Osteoblast (primary cell): ENCODE measurements at places on chromosomes 4 and X.

GRCh38 chr4:70925899-70926635, 23.9 kb downstream of the MOB1B start:
- no peak for DNase-seq

DNA sequence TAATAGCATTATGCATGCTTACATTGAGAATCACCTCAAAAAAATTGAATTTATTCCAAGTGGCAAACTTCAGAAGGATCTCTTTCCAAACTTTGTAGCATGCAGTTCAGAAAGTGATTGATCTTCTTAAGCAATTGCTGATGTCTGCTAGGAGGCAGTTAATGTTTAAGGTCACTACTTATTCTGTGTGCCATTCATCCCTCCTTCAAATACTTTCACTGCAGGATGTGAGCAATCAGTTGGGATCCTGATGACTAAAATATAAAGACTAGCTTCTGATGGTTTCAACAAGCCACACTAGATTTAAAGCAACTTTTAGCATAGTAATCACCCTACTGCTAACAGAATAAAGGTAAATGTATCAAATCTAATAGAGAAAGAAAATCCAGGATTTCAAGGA, 414.1 kb downstream of the ADGRL3 start:
- DNase-seq: no peak

GRCh38 chrX:65203545-65203944, 227.3 kb upstream of the ZC4H2 start:
- no peak for DNase-seq

- DNase-seq: no peak
These were observed 772.0 kb downstream of the TRIML1 start for GRCh38 chr4:188911199-188911598.

DNA sequence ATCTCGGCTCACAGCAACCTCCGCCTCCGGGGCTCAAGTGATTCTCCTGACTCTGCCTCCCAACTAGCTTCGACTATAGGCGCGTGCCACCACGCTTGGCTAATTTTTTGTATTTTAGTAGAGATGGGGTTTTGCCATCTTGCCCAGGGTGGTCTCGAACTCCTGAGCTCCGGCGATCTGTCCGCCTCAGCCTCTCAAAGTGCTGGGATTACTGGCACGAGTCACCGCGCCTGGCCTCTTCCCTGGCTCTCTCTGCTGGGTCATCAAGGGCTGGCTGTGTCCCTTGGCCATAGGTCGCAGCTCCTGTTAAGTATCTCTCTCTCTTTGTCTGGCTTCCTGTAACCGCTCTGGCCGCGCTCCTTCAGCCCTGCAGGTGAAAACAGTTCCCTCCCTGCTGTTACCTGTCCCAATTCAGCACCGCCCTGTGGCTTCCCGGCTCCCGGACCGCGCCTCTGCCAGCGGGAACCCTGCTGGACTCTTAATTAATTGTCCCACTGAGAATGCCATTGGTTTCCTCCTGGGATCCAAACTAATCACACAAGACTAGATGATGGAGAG, 1.3 kb upstream of the RGS12 start:
- DNase-seq: no peak

GRCh38 chr4:53730031-53730805, 138.9 kb upstream of the LNX1 start:
- no peak for DNase-seq

GRCh38 chrX:133590703-133591505, 175.6 kb upstream of the GPC4 start:
- DNase-seq: no peak

- DNase-seq: peak; percentile 34
These were observed 486.7 kb upstream of the MAGEB2 start for GRCh38 chrX:29728639-29729038.

- DNase-seq: no peak
These were observed 8.3 kb upstream of the PF4V1 start for GRCh38 chr4:73844806-73845205.

DNA sequence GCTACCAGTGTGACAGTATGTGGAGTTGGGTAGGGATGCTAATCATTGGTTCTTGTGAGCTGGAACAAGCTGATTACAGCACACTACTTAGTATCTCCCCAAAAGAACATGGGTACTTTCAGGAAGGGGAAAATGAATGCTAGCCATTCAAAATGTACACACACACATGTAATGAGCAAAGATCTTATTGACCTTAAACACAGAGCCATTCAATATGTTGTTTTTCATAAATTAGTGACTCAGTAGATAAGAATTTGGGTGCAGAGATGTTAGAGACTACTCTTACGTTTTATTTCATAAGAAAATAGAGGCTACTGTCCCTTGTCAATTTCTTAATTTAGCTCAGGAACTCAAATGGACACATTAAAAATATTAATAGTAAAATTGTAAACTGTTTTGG, 509.5 kb upstream of the ATOH1 start:
- DNase-seq: no peak

- no peak for DNase-seq
These were observed 175.2 kb downstream of the GC start for GRCh38 chr4:71608678-71609071.

DNA sequence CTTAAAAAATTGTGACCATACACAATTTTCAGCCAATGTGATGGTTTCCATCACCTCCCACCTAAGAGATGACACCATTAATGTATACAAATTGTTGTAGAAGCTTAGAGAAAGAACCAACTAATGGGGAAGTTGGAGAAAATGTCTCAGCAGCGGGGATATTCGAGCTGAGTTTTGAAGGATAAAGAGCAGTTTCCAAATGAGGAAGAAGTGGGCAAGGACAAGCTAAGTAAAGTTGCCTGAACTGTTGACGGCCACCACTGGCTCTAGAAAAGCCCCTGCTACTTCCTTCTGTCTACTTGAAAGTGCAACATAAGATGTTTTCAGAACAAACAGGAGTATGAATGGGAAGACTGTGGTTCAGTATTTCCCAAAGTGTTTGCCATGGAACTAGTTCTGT, 92.0 kb downstream of the CHRNA9 start:
- no peak for DNase-seq

DNA sequence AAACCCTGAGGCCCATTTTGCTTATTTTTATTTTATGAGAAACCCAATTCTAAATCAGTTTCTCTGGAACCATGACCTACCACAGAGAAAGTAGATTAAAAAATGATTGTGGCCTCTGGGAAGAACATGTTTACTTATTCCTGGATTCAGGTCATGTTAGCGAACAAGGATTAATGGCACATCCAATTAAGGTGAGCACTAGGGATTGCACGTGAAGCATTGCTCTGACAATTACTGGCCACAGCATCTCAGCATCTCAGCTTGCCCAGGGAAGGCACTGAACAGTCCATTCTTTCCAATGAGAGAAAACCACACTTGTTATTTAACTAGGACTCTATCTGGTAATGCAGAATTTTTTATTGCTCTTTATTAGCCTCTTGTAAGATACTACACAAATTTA, 119.8 kb downstream of the ZNF330 start:
- no peak for DNase-seq

DNA sequence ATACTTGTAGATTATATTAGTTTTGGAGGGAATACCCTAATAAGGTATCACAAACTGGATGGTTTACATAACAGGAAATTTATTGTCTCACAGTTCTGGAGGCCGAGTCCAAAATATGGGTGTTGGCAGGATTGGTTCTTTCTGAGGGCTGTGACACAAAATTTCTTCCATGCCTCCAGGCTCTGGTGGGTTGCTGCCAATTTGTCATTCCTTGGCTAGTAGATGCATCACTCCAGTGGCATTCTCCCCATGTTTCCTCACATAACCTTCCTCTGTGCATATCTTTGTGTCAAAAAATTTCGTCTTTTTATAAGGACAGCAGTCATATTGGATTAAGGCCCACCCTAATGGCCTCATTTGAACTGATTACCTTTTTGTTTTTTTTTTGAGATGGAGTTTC, 49.3 kb downstream of the APELA start:
- no peak for DNase-seq

DNA sequence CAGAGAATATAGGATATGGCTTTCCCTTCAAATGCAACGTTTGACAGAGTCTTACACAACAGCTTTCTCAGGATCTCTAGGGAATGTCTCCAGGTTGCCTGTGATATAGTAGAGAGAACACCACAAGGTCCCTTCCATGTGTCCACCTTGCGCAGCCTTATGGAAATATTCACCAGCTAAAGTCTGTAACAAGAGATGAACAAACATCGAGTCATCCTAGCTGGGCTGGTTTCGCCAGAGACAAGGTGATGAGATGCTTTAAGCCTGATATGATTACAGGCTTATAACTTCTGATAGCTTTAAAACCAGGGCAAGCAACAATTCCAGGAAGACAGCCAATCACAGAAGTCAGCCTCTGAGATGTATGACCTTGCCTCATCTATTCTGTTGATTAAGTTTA, 83.8 kb downstream of the SEL1L3 start:
- no peak for DNase-seq

DNA sequence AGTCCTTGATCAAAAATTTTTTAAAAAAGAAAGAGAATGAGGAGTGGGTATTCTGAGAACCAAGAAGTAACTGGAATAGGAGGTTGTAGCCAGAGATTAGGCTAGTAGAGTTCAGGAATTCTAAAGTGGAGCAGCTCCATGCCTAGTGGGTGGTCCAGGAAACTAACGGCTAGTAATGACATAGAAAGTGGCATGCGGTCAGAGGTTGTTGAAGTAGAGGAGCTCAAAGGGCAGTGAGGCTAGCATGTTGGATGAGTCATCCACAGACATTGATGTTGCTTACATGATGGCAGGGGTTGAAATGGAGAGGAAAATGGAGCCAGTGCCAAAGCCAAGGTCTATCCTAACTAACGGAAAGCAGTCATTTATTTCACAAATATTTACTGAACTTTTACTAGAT, 42.1 kb downstream of the TEX13B start:
- DNase-seq: no peak

- DNase-seq: no peak
These were observed 79.6 kb downstream of the ANTXR2 start for GRCh38 chr4:79993476-79993875.

- DNase-seq: peak; percentile 45
These were observed 773 bp downstream of the PRMT9 start for GRCh38 chr4:147683188-147683591.

DNA sequence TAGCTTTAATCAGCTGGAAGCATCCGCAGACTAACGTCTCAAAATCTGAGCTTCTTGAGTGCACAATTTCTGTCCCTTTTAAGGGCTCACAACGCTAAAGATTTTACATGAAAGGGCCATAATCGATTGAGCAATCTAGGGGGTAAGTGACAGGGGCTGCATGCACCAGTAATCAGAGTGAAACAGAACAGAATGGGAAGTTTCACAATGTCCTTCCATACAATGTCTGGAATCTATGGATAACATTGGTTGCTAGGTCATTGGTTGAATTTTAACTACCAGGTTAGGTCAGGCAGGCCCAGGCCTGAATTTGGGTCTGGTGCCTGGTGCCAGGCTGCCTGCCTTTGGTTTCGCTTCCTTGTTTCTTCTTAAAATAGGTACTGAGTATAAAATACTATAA, 42.0 kb upstream of the MTMR8 start:
- no peak for DNase-seq

- DNase-seq: no peak
These were observed 162.5 kb upstream of the ATP6AP2 start for GRCh38 chrX:40418146-40418812.

GRCh38 chr4:150694438-150694837, 112.5 kb downstream of the MAB21L2 start:
- peak; percentile 4 for DNase-seq

- DNase-seq: no peak
These were observed 29.4 kb downstream of the UVSSA start for GRCh38 chr4:1376391-1376840.

DNA sequence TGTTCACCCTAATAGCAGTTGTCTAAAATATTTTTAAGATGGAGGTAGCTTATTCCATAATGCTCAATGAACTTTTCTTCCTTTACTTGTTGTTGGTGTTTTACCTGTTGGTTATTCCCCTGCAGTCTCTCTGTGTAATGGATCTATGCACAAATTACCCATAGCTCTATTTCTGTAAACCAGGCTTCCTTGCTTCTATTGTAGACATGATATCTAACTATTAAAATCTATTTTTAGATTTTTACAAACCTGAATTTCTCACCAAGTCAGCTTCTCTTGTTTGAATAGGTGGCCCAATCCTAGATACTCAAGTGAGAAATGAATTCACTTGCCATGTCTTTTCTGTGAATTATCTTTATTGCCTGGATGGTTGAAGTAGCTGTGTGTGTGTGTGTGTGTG, 24.8 kb downstream of the BMP2K start:
- no peak for DNase-seq

GRCh38 chr4:188139141-188139540, at the start of gene TRIML1:
Gene TRIML1, plus strand, starts transcription at chr4:188139441. Its CDS starts 118 bp downstream, at chr4:188139559.
- peak; percentile 69 for DNase-seq

GRCh38 chr4:136863756-136864155, 668.5 kb downstream of the PCDH18 start:
- no peak for DNase-seq

GRCh38 chr4:13705521-13706041, 78.1 kb upstream of the BOD1L1 start:
- peak; percentile 9 for DNase-seq

DNA sequence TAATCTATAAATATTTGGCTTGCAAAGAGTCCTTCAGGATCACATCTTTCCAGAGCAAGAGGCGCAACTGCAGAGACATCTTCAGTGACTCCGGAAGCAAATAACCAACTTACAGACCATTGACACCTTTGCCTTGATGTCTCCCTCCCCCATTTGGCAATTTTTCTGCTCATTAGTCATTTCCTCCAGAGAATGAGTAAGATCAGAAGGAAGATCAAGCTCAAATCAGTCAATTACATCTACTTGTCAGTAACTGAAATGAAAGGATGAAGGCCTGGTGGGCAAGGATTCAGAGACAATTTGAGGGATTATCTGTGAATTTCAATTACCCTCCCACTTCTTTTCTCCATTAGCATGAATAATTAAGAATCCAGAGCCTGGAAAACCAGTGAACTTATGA, 665.6 kb upstream of the CPEB2 start:
- no peak for DNase-seq

GRCh38 chr4:26074712-26075430, 160.9 kb downstream of the SMIM20 start:
- DNase-seq: no peak

- peak; percentile 26 for DNase-seq
These were observed 9.5 kb downstream of the XAGE1B start for GRCh38 chrX:52507331-52507730.

DNA sequence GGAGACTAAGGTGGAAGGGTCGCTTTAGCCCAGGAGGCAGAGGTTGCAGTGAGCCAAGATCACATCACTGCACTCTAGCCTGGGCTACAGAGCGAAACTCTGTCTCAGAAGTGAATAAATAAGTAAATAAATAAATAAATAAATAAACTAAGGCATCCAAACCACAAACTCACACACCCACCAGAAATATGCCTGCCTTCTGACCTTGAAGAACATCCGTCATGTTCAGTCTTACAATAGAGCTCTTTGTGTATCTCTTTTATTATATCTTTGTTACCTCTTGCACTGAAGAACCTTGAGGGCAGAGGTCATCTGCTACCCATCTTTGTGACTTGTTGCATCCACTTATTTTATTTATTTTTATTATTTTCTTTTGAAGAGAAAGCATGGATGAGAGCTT, 71.6 kb downstream of the PRRG1 start:
- DNase-seq: no peak
